Upper lobe of right lung (tissue), 1 donor: ENCODE measurements at places on chromosomes 16 and 17. TPM values are rescaled to one million over a fixed set of nuclear protein-coding genes. Genes with fewer than 3 reads are reported as not detected.

The ZNF385C gene
- 0.78 TPM for total RNA-seq

DNA sequence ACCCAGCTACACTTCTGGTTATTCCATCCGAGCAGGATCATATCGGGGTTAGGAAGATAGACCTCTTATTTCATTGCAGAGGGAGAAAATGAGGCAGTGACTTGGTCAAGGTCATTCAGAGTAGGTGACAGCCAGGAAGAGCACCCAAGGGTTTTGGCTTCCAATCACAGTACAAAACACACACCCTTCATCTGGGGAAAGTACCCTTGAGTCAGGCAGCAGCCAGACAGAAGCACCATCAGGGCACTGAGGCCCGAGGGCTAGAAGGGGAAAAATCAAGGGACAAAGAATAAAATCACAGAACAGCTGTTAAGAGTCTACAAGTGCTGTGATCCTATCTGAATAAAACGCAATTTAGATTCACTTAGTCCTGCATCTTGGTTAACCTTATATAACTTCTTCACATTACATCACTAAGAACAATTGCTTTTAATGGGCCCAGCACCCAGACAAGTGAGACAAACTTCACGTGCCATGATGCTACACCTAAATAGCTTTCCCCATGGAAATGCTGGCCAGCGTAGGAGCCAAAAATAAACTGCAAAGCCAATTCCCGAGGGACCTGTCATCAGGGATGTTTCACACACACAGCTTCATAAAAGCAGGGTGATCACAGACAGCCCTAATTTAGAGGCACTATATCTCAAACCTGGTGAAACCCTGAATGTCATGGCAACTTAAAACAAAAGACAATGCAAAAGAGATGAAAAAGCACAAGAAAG is 4.9 kb downstream of the UBE2O start:
- H3K36me3 ChIP-seq: no peaks in the 10 kb centered on the region
- peaks cover 38% of the 10 kb centered on the region for H3K4me1 ChIP-seq
- no peak overlapping the region for H3K27ac ChIP-seq
- DNase-seq: no peak
- no peak overlapping the region for H3K4me3 ChIP-seq

DNA sequence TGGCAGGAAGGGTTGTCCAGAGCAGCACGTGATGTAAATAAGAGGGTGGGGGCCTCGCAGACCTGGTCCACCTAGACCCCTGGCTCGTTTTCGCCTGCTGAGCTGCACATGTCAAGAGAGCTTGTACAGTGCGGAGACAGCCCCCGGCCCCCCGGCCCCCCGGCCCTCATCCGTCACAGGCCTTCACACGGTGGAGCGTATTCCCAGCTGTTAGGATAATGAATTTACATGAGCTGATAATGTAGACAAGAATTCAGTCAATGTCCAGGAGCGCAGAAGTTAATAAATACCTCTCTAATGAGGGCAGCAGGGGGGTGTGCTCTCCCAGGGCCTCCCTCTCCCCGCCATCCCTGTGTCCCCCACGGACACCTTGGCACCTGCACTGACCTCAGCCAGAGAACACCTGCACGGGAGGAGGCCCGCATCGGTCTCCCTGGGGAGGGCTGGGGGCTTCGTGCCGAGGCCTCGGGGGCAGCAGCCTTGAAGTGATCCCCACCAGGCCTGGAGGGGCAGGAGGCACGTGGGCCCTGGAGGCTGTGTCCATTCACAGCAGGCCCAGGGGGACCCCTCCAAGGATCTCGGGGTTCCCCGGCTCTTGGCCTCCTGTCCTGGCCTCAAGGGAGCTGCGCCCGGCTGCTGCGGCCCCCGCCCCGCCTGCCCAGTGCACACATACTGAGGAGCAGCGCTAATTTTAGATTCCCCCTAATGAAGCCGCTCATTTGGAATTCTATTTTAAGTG is 14.6 kb downstream of the GSE1 start:
- peaks cover 18% of the 10 kb centered on the region for H3K4me1 ChIP-seq
- DNase-seq: no peak
- H3K27ac ChIP-seq: no peak overlapping the region
- no peaks in the 10 kb centered on the region for H3K27me3 ChIP-seq

DNA sequence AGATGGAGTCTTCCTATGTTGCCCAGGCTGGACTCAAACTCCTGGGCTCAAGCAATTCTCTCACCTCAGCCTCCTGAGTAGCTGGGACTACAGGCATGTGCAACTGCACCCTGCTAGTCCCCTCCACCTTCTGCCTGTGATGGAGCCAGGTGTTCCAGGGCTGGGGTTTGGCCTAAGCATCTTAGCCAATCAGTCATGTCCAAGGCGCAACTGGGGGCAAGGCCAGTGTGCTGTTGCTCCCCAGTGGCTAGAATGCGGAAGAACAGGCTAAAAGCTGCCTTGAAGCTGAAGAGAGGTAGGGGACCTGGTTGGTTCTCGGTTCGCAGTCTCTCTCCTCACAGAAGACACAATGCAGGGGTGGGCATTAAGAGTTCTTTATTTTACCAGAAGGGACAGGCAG is 18.6 kb downstream of the FLOT2 start:
- no peaks in the 10 kb centered on the region for H3K27me3 ChIP-seq
- H3K36me3 ChIP-seq: peaks cover 61% of the 10 kb centered on the region
- H3K4me3 ChIP-seq: no peak overlapping the region
- no peak for DNase-seq

- no peaks in the 10 kb centered on the region for H3K4me1 ChIP-seq
- H3K27me3 ChIP-seq: peaks cover 13% of the 10 kb centered on the region
- no peak overlapping the region for H3K27ac ChIP-seq
These were observed 19.8 kb downstream of the HOXB1 start for GRCh38 chr17:48510761-48511604.

DNA sequence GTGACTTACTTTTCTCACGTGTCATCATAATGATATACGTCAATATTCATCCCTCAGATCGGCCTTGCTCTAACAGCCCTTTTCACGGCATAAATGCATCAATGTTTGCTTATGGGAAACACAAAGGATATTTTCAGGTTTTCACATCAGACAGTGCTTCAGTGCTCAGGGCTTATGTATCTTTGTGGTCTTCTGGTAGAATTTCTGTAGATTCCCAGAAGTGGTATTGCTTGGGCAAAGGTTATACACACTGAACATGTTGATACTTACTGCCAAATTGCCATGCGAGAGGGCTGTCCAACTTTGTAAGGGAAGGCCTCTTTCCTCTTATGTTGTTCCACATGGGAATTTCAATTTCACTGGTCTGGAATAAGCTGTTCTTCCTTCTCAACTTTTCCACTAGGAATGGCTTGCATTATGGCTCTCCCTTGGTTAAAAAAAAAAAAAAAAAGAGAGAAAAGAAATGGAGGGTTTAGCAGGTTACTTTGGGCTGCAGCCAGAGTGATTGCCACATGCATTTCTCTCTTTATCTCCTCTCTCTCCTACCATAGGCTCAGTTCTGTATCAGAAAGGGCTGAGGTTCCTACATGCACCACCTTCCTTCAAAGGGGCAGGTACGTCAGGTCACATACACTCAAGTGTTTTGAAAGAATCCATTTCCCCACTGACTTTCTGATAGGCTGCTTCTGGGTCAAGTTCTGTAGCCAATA is 19.3 kb downstream of the DHODH start:
- H3K4me1 ChIP-seq: no peaks in the 10 kb centered on the region
- H3K4me3 ChIP-seq: no peak overlapping the region
- no peak overlapping the region for H3K27ac ChIP-seq
